Activated naive CD8-positive, alpha-beta T cell treated with anti-CD3 and anti-CD28 coated beads for 36 hours (primary cell): ENCODE measurements at places on chromosomes 11 and 22. TPM values are rescaled to one million over a fixed set of nuclear protein-coding genes. Genes with fewer than 3 reads are reported as not detected.

- DNase-seq: no peak
These were observed 4.0 kb downstream of the CRY2 start for GRCh38 chr11:45851228-45851627.

Gene IGLL5
- 0.62 TPM for total RNA-seq

Gene CLCF1
- 0.56 TPM for total RNA-seq

DNA sequence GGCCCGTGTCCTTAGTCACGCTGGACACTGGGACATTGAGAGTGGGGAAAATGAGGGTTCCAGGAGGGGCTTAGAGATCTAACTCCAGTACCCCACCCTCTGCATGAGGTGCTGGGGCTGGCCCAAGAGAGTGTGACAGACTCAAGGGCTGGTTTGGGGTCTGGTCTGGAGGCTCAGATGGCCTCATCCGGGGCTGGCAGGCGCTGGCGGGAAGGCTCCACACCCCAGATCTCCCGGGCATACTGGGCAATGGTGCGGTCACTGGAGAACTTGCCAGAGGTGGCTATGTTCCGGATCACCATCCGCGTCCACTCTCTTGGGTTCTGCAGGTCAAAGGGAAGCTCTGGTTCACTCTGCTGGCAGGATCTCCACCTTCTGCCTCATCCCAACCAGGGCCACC is 2.5 kb upstream of the RASGRP2 start:
- no peak for DNase-seq

Gene BCO2
- total RNA-seq: 0.40 TPM

- DNase-seq: no peak
These were observed 155.4 kb downstream of the NELL1 start for GRCh38 chr11:20824773-20825172.

DNA sequence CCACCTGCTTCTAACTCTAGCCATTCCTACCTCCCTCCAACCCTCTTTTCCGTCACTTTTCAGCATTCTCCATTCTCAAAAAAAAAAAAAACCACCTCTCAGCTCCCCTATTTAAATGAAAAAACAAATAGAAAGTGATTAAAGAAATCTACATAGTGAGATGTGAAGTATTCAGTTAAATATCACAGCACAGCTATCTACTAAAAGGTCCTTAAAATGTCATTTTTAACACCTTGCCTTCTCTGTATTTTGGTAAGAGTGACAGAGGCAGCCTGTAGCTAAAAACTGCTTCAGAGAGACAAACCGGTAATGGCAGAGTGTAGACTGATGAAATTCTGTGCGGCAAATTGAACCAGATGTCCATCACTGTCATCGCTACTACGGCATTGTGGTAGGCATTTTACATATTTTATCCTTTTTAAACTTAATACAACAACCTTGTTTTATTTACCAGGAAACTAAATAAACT is 346 bp upstream of the ALG9 start:
- no peak for DNase-seq

DNA sequence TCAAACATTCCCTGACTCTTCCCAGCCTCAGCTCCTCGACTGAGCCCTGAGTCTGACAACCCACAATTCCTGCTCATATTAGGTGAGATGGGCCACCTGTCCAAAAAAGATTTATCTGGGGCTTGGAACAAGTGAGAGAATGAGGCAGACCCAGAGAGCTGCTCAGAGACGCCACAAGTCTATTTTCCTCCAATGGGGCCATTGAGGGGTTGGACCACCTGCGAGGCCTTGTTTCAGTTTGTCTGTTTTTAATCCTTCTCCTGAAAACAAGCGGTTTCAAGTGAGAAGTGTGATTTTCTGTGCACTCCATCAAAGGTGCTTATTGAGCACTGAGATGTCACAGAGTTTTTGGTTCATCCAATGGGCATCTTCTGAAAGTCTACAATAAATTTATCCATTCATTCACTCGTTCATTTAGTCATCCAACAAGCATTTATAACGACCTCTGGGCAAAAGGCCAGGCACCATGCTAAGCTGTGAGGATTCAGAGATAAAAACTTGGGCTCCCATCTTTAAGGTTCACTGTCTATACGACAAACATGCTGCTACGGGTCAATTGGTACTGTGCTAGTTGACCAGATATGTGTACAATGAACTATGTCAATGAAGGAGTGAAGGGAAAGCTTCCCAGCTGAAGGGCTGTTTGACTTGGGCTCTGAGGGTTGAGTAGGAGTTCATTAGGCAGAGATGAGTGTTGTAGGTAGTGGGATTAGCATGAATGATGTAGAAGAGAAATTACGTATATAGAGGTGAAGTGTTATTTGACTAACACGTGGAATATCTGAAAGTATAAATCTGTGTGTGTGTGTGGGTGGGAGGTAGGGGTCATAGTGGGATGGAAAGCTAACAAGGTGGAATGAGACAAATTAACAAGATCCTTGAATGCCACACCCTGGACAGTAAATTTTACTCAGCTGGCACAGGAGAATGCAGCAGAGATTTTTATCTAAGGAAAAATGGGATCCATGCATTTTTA is 168.9 kb downstream of the MIAT start:
- DNase-seq: no peak

DNA sequence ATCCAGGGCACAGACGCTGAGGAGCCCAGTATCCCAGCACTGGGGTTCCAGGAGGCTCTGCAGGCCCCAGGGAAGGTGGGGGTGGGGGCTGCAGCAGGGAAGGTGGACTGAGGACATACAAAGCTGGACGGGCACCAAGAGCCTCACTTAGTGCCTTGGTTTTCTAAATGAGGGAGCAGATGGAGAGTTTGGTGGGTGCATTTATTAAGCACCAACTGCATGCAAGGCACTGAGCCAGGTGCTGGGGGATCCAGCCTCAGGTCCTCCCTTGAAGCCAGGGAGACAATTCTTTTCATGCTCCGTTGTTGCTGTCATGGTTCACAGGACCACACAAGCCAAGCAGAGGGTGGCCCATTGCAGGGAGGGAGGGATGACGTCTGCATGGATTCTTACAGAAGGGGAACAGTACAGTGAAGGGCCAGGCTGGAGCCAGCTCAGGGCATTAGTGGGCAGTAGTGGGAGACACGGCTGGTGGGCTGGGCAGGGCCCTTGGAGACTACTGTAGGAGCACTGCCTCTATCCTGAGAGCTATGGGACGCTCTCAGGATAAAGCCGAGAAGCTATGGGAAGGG is 65.0 kb downstream of the MACROD1 start:
- no peak for DNase-seq

- no peak for DNase-seq
These were observed 6.0 kb upstream of the PAK1 start for GRCh38 chr11:77479746-77480352.

DNA sequence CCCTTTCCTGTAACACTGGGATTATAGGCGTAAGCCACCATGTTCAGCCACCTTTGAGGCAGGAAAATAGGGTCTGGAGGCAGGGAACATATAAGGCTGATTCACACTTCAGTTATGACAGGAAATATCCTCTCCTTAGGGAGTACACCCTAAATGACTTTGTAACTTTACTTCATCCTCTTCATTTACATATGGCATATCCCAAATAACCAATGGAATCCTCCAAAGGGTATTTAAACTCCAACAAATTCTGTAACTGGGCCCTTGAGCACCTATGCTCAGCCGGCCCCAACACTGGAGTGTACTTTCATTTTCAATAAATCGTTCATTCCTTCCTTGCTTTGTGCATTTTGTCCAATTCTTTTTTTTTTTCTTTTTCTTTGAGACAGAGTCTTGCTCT is 1.6 kb upstream of the KAT5 start:
- DNase-seq: no peak

GRCh38 chr22:33917744-33918406 is 2.4 kb downstream of the LARGE1 start:
- no peak for DNase-seq

DNA sequence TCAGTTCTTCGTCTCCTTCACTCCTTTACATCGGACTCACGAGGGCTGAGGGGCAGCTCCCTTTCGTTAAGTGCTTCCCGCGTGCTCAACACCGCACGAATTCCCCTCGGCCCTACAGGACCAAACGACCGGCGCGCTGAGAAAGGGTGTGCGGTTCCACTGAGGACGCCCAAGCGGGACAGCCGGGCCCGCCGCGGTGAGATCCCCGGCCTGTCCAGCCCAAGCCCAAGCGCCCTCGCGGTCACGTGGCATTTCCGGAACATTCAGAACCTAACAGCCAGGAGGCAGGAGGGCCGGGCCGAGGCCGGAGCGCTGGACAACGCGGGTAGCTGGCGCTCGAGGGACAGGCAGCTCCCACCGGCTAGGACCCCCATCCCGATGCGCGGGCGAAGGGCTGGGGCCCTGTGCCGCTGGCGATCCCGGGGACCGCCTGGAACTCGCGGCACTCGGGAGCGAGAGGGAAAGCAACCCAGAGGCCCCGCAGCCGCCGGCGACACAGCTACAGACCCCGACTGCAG is 737 bp upstream of the STIP1 start:
- no peak for DNase-seq

Gene OR8G1
- total RNA-seq: not detected

GRCh38 chr22:38925571-38926041 is 31.8 kb upstream of the APOBEC3A start:
- no peak for DNase-seq

Gene SLC22A8
- total RNA-seq: not detected

- no peak for DNase-seq
These were observed 45.3 kb upstream of the ACCSL start for GRCh38 chr11:44002191-44003093.

Gene OR52N4
- 0.40 TPM for total RNA-seq

DNA sequence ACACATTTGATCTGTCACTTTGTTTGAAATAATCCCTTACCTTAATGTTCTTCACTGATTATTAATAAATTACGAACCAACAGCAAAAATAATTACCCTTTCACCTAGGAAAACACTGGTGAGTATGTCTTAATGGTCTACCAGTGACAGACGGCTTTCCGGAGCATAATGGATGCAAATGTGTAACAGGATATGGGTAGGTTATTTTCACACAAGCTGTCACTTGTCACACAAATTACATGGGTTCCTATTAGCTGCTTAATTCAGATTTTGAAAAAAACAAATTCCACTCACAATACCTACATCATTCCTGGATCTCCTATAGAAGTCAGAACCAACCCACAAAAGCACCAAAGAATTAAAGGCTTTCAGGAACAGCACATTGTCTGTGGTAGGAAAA is 127.9 kb downstream of the WT1 start:
- no peak for DNase-seq

Gene PANX2
- total RNA-seq: 0.66 TPM

Gene ROM1
- total RNA-seq: 2.0 TPM

DNA sequence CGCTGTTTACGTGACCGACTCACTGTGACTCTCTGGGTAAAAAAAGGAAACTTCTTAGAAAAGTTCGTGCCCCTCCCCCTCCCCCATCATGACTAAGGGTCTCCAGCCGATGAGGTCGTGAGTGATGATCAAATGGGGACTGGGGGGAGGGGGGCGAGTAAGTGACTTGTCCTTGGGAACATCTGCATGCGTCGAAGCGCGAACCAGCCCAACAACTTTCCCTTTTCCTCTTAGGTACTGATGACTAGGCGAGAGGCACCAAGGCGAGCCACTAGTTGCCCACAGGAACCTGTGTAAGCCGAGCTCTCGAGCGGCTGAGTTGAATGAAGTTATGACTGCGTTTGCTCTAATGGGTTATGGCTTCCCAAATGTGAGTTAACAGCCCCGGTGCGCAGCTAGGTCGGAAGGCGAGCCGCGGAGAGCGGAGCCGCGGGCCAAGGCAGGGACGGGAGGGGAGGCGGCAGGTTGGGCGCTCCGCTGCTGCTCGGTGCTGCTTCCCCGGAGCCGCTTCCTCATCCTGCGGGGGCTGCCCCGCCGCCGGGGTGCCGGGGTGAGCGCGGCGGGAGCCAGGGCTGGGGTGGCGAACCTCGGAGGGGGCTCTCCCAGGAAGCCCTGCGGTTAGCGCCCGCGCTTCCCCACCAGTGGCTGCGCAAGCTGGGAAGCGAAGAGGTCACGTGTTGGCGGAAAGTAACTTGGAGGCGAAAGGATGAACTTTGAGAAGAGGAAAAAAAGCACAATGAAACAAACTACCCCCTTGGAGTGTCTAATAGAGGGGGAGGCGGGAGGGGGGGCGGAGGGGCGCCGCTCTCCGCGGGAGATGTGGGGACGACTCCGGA is 22.1 kb upstream of the BDNF start:
- no peak for DNase-seq

DNA sequence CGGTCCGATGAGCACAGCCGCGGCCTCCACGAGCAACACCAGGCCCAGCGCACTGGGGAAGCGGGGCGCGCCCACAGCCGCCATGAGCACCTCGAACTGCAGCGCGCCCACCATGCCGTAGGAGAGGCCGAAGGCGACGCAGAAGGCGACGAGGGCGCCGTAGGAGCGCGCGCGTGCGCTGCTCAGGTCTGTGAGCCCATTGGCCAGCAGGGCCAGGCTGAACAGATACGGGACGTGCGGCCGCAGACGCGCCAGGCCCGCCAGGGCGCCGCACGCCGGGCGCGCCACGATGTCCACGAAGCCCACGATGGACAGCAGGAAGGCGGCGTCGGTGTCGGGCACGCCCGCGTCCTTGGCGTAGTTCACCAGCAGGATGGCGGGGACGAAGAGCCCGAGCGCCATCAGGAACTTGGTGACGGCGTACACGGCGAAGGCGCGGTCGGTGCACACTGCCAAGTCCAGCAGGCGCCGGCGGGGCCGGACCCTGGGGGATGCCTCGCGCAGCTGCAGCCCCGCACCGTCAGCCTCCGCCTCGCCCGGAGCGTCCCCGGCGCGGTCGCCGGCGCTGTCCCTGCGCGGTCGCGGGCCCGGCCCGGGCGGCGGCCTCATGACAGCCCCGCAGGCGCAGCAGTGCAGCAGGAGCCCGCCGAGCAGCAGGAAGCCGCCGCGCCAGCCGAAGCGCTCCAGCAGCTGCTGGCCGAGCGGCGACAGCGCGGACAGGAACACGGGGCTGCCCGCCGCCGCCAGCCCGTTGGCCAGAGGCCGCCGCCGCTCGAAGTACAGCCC is 2.9 kb downstream of the SLC16A8 start:
- DNase-seq: peak; percentile 34

Gene CCDC88B
- total RNA-seq: 73.5 TPM

DNA sequence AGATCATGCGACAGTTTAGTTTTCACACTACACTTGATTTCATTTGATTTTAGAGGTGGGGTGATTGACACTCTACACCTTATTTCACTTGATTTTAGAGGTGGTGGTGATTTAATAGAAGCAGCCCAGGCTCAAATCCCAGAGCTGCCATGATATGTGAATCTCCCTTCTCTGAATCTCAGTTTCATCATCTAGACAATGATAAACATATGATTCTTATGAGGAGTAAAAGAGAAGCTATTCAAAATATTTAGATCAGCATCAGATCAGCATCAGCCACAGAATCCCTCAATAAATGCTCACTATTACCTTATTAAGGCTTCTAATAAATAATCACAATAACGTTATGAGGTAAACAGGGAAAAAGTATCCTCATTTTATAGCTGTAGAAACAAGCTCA is 98.8 kb downstream of the MSANTD4 start:
- DNase-seq: no peak

DNA sequence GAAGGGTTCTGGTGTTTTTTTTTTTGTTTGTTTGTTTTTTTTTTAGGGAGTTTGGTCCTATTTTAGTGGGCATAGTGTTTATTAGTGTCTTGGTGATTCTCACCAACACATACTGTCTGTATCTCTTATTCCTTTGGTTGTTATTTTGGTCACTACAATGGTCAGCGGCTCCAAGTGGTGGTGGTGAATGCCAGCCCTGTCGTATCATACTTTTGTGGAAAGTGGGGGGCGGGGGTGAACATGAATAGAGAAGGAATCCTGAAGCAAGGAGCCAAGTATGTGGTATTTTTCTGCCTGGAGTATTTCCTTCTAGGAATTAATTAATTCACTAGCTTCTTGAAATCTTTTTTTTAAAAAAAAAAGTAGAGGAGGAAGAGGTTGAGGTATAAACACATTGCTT is 79.6 kb downstream of the GRK3 start:
- no peak for DNase-seq
